NCI-H187 (cell line): ENCODE measurements at places on chromosomes 5 and 9.

GRCh38 chr9:12879961-12880360, 105.1 kb downstream of the LURAP1L start:
- DNase-seq, result no peak

DNA sequence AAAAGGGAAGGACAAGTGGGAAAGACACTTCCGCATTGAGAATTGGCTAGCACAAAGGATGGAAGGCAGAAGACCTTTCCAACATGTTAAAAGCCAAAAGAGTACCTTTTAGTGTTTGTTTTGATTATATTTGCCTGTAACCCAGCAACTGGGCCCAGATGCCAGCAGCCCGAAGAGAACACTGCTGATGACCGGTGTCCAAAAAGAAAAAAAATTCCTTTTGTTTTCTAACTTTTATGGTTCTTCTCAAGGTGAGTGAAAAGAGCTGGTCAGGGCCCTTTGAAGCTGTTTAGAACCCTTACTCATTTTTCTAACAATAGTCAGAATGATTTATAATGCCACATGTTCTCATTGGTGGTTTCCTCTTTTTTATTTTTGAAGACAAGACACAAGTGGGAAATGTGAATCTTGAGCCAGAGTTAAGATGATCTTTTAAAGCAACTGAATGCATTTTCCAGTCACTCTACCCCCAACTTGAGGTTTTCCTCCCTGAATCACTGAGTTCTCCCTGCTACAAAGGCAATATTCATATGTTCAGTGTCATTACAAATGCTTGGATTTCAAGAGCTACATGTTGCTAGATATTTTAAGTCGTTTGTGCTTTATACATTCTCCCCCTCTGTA, 32.3 kb upstream of the ZNF462 start:
- no peak for DNase-seq

GRCh38 chr5:34571677-34572041, 84.5 kb upstream of the RAI14 start:
- no peak for DNase-seq

- DNase-seq, result no peak
Measured at GRCh38 chr5:102638316-102638715, 116.8 kb upstream of the PAM start.

DNA sequence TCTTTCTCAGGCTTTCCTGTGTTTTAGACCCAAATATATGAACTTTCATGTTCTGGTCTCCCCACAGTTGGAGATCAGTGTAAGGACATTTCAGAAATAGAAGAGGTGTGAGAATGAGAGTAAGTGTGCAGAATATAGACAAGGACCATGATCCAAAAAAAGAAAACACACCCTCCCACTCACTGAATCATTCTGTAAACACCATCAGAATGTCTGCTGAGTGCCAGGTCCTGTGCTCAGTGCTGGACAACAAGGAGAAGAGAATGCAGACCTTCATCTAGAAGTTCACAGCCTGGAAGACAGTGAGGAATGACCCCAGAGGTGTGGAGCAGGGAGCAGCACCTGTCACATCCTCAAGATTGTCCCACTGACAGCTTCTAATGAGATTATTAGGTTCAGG, 19.1 kb upstream of the SH3RF2 start:
- DNase-seq, result no peak

GRCh38 chr5:121805911-121806310, 45.8 kb upstream of the FTMT start:
- DNase-seq, result no peak

GRCh38 chr5:51185850-51186329, 197.4 kb upstream of the ISL1 start:
- no peak for DNase-seq

DNA sequence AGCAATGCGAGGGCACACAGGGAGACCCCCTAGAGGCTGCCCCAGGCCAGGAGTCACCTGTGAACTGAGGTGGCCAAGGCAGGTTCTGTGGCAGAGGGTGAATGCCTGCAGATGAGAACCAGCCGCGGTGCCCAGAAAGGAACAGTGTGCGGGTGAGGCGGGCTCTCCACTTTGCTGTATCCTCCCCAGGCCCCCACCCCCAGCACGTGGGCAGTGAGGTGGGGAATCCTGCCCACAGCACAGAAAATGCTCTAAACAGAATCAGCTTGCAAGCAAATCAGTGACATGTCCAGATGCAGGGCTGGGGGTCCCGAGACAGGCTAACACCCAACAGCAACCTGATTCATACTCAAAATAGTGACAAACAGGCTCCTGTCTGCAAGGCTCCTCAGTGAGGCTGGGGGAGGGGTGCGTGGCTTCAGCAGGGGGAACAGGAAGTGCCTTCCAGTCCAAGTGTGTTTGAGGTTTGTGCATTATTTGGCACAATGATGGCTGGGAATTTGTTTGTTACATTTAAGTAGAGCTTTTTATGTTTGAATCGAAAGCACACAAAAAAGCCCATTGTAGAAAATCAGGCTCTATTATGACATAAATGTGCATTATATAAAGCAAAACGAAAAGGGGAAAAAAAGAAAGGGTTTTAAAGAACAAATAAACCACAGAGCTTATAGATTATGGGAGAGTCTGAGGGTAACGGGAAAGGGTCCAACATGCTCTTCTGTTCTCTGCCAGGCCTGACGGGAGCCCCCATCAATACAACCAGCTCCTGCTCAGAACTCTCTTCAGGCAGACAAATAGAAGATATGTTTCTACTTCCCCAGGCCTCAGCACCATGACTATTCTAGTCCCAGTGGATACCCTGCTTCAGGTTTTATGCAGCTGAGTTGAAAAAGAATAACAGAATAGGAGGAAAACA, 201.3 kb downstream of the HSD17B3 start:
- no peak for DNase-seq

DNA sequence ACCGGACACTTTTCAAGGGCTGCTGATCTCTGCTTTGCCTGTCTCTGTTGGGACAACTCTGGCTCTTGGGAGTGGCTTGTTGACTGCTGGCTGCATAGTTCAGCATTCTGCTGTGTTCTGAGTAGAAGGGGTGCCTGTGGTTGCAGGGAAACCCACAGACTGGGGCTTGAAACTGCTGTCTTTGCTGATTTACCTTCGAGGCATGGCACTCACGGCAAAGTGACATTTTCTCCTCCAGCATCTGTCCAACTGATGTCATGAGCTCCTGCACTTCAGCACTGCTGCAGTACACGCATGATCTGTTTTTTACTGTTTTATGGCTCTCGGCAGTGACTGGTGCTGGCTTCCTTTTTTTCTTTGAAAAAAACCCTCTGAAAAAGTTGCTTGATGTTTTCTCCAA, 69.2 kb downstream of the SPATA31D1 start:
- DNase-seq, result no peak

DNA sequence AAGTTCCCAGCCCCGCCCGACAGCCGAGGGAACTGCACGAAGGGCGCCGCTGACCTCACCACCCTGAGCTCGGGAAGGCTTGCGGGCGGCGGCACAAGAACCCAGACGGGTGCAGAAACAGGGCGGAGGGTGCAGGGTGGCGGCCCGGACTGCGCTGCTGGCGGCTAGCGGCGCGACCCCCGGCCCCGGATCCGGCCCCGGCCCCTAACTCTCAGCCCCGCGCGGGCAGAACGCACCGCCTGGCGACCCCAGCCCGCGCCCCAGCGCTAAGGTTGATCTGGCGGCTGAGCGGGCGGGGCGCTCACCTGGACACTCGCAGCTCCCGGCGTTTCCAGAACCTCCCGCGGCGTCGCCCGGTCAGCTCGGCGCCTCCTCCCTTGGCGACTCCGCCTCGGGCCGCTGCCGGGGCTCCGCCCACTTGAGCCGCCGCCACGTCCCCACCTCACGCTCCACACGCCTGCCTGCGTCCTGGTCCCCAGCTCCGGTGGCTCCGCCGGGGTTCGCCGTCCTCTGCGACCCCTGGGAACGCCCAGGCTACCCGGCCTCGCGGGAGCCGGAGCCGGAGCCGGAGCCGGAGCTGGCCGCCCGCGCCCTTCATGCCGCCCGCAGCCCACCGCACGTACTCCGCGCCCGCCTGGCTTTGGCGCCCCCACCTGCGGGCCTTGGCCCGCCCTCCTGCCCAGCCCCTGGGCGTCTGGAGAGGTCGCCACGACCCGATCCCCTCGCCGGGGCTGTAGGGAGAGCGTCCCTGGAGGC, at the start of gene P4HA2:
P4HA2 (minus strand) TSS at position 369 of the 756 bp plus-strand sequence. CDS start 9,227 bp downstream, outside the sequence.
- DNase-seq, result peak; percentile 33

DNA sequence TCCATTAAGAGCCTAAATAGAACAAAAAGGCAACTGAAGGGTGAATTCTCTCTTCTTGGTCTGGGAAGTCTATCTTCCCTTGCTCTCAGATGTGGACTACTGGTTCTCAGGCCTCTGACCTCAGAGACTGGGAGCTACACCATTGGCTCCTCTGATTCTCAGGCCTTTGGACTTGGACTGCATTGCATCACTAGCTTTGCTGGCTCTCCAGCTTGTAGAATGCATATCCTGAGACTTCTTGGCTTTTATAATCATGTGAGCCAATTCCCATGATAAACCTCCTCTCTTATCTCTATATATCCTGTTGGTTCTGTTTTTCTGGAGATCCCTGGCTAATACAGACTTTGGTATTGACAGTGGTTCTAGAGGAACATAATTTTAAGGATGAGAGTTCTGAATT, 89.8 kb downstream of the PSAT1 start:
- DNase-seq, result no peak

DNA sequence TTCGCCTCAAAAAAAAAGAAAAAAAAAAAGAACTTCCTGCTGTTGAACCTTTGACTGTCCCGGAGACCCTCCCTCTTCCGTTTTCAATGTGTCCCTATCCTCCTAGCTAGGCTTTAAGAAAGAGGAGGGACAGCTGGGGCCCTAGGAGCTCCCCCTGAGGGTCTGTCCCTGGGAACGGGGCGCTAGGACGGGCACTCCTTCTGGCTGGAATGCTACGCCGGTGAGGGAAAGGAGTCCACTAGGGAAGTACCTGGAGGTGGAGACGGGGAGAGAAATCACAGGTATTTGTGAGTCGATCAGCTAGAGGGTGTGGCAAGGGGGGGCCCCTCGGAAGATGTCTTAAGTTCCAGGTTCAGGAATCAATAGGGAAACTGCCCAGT, 4.6 kb downstream of the SIT1 start:
- no peak for DNase-seq

- DNase-seq, result no peak
Measured at GRCh38 chr9:98191181-98191608, 1.2 kb downstream of the CORO2A start.

DNA sequence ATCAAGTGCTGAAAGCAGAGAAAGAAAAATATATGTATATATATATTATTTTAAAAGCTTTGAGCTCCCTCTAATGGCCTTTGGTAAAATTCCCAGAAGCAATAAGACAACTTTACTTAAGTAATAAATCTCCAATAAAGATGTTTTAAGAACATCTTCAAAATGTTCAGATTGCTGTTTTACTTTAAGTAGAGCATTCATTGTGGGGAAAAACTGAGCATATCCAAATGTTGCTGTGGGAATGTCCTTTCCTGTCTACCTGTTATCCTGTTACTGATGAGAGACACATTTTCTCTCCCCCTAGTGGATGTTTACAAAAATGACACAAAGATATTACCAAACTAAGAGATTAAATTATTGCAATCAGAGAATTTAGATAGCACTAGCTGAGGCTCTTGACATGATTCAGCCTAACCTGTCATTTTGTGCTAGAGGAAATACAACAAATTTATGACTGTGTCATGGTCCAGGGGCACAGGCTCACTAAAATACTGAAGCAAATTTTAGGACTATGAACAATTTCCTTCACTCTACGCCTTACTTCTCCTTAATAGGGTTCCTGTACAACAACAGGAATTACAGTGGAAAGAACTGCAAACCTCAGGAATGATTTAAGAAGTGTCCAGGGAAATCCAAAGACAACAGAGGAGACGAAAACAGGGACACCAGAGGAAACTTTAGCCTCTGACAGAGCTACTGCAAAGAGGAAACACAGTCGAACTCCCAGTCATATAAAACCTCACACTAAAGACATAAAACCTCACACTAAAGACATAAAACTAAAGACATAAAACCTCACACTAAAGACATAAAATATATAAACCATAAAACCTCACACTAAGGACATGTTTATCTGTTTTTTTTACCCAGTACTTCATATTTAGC, 24.3 kb upstream of the PRRC1 start:
- no peak for DNase-seq

GRCh38 chr9:109258481-109259302, 62.2 kb downstream of the EPB41L4B start:
- DNase-seq, result peak; percentile 23

DNA sequence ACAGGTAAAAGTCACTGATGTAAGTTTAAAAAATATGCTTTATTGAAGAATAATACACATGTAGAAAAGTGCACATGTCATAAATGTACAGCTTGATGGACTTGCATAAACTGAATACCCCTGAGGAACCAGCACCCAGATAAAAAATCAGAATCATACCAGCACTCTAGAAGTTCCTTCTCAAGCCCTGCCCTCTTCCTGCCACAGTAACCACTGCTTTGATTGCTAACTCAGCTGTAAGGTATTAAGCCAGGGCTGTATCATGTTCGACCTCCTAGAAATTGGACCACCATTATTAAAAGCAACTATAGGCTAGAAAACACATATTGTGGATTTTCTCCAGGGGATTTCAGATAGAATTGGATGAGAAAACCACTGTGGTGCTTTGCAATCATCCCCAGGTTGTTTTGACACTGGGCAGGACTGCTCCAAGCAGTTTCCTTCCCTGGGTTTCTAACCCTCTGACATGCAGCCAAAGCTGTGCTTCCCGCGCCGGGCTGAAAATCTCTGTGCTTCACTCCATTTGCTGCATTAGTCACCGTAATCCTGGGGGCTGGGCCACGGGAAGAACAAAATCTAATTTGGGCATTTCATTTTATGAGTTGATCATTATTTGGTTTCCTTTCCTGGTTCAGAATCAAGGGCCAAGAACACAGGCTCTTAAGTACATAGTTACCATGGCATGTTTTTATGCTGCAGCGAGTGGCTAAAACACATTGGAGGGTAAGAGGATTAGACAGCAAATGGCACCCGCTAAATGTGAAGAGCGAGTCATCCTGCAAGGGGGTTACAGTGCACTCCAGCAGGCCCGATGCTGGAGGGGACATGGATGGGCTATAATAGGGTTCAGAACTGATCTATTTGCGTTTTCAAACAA, 139.4 kb upstream of the IL12B start:
- DNase-seq, result no peak

DNA sequence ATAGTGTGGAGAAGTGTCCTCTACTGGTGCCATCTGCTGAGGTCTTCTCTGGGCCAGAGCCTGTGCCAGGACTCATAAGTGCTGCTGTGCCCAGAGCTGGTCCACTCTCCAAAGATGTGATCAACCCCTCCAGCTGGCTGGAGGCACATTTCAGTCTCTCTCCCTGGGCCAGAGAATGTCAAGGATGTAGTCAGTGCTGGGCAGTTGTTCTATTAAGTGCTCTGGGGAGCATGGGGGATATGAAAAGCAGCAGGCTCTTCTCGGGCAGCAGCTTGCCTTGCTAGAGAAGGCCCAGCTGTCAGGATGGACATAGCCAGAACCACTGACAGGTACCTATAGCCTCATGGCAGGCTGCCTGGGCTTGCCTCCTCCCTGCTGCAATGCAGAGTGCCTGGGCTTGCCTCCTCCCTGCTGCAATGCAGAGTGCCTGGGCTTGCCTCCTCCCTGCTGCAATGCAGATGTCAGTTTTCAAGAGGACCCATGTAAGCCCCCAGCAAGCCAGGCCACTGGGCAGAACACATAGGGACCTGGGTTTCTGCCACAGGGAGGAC, 157.2 kb upstream of the PANK3 start:
- no peak for DNase-seq
